GM12891 (cell line): ENCODE measurements at places on chromosomes 3 and 15.

DNA sequence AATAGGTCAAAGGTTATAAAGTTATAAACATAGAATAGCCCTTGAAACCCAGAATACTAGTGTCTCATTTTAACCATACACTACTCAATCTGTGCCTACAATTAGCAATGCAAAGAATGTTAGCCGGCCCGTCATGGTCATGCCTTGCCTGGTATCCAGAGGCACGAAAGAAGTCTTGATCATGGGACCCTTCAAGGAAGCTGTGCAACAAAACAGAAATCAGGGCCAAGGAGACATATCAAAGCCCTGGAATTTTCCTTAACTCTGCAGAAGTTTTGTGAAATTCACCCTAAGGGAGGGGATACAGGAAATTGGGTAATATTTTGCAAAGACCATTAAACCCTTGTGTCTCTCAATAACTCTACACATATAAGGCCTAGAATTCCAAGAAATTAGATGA lies 482.4 kb downstream of the ROBO1 start:
- no peak for DNase-seq

- no peak for DNase-seq
Observed at GRCh38 chr15:95793231-95793630, 537.3 kb upstream of the NR2F2 start.

- no peak for DNase-seq
Observed at GRCh38 chr3:45610119-45610518, 15.6 kb downstream of the LIMD1 start.

- DNase-seq = peak; percentile 44
Observed at GRCh38 chr15:31489801-31490646, 163.4 kb downstream of the KLF13 start.

GRCh38 chr3:115113367-115113766 lies 33.7 kb downstream of the ZBTB20 start:
- no peak for DNase-seq

GRCh38 chr3:37145611-37146010 lies 28.8 kb downstream of the LRRFIP2 start:
- DNase-seq = no peak

DNA sequence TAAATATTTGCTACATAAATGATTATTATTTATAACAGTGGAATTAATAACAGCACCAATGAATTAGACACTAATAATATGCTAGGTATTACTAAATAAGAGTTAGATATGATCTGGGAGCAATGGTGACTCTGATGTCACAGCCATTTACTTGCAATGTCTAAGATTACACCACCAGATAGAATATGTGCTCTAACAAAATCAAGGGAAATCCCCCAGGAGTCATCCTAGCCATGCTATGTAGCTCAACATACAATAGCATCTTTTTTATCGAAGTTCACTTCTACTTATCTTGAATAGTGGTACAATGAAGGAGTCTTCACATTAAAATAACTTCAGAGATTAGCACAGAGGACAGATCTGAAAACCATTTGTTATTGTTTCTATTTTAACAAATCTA lies 154.0 kb downstream of the FMN1 start:
- DNase-seq = no peak

DNA sequence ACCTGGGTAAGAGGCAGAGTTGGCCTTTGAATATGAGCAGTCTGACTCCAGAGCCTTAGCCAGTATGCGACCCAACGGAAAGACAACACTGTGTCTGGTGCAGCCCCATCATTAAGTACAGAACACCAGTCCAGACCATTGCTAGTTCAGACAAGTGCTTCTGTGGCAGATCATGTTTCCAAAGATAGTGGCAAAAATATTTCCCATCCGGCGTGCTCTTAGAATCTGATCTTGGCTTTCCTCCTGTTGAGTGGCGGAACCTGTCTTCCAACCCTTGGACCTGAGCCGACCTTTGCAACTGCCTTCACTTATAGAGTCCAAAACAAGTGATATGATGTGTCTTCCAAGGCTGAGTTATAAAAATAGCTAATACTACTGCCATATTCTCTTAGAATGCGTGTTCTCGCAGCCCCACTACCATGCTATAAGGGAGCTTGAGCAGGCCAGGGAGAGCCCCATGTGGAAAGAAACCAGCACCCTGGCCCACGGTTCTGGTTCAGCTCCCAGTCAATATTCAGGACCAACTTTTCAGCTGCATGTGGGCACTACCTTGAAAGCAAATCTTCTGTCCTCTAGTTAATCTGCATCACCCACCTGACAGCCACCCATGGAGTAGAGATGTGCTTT lies 322.4 kb upstream of the SLCO3A1 start:
- no peak for DNase-seq

DNA sequence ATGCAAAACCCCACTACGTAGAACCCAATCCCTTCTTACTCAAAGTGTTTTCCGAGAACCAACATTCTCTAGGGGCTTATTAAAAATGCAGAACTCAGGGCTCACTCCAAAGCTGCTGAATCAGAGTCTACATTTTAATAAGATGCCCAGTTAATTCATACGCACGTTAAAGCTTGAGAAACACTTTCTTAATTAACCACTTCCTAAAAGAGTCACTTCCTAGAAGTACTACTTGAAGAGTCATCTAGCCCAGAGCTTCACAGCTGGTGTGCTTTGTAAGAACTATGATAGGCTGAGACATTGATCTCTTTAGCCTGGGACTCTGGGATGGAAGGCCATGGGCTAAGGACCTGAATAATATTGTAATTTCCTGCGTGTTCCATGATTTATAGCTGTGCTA lies 9.0 kb downstream of the COL6A5 start:
- no peak for DNase-seq

GRCh38 chr3:99863588-99863987 lies 45.9 kb downstream of the CMSS1 start:
- no peak for DNase-seq

DNA sequence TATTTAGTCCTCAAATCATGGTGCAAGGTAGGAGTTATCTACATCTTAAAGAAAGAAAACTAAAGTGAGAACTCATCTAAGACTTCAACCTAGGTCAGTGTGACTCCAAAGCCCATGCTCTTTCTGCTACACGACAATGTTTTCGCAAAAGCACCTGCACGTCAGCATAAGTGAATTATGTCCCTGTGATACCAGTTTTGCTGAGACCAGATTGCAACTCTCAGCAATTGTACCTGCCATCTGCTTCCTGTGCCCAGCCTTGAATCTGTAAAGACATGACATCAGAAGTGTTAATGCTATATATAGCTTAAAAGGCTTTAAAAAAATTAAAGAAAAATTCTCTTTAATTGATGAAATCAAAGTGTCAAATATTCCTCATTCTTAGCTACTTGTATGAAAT lies 43.4 kb downstream of the RETNLB start:
- DNase-seq = no peak

DNA sequence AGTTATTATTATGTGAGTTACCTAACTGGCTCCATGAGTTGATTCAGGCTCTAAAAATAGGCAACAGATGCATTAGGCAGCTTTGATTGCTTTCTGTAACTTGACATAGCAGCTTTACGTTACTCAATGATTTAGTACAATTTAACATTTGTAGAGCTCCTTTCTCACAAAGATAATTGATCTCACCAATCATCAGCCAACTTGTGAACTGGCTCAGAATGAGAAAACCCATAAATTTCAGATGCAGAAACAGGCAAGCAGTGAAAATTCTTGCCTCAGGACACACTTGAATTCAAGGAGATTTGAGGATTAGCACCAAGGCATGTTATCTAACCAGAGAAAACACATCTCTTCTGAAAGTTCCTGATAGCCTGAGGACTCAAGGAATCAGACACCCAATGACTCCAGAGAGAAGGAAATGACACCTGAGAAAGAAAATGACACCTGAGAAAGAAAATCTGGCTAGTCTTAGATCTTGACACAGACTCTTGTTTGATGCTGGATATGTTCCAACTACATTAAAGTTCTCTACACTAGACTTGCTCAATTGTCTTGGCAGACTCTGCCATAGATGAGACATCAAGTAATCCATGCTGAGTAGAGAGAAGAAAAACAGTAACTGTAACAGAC lies 315.1 kb upstream of the CBLB start:
- DNase-seq = no peak

DNA sequence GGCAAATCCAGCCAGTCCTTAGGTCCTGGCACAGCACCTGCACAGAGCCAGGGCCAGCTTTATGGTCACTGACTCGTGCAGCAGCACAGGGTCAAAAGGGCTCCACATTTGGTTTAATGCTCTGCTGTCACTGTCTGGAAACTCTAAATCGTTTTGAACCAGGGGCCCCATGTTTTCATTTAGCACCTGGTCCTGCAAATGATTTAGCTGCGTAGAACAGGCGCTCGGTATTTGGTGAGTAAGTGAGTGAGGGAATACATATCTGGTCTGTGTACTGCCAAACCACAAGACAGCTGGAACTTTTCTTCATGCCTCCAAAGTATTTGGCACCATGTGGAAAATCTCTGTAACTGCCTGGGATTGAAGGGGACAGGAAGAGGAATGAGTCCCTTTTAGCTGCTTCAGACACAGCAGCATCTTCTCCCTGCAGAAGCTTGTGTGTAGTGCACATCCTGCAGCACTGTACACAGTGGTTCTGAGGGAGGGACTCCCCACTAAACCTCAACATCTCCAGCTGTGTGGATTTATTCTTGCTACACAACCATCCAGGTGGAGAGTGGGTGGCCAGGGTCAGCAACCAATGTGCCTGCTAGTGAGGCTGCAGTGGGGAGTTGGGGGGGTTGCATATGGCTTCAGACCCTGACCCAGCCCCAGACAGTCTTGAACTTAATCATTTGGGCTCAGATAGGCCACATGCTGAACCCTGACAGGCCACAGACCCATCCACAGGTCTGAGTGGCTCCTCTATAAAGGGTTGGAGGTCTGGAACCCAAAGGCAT lies 1.1 kb downstream of the SH2D7 start:
- DNase-seq = no peak

DNA sequence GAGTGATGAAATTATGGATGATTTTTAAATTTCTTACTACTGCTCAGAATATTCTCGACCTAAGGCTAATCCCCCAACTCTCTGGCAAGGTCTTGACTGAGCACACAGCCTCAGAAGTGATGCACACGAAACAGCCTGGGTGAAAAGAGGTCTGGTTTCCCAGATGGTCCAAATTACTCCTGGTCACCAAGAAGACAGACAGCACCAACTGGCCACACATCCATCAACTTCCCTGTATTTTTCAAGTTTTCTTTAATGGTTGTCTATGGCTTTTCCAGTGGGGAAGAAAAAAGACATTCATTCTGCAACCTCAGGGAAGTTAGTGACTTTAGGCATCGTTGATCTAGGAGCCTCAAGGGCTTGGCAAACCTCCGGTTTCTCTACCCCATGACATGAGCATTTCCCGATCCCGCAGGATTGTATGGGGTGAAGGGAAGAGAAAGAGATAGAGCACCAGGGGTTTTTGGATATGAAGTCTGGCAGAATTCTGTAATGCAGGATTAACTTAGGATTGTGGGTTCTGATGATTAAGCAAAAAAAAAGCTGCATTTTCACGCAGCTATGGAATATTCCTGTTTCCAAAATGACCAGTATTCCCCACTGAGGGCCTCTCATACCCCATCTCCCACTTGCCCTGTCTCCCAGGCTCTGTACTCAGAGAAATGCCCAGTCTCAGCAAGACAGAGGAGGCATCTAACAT lies 62.2 kb downstream of the UMPS start:
- no peak for DNase-seq

- no peak for DNase-seq
Observed at GRCh38 chr3:42590989-42591756, 513 bp downstream of the SS18L2 start.

- no peak for DNase-seq
Observed at GRCh38 chr3:18580268-18580667, 155.1 kb upstream of the SATB1 start.

GRCh38 chr3:197093871-197094270 lies 64.3 kb upstream of the MELTF start:
- DNase-seq = no peak
